Stimulated activated naive CD4-positive, alpha-beta T cell (primary cell): ENCODE measurements at places on chromosomes 3 and 15.

- no peak for DNase-seq
These were observed 126.2 kb downstream of the TPRG1 start for GRCh38 chr3:189297932-189298331.

- DNase-seq: no peak
These were observed 13.3 kb downstream of the STAC start for GRCh38 chr3:36393563-36393962.

DNA sequence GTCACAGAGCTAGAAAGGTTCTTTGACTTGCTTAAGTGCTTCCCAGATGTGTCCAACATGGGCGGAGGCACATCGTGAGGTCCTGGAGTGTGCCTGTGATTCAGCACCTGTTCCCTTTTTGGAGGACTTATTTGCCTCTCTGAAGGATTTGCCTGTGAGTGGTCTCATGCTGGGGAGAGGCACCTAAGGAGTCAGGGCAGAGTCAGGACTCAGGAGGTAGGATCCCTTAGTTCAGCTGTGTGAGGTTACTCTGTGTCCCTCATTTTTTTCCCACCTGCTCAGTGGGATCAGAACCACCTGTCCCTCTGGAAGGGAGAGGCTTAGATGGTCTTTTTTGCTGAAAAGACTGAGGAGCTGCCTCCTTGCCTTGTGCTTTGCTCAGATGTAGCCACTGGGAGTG is 3.0 kb downstream of the ZNF589 start:
- DNase-seq: no peak

- DNase-seq: no peak
These were observed 68.5 kb downstream of the TMCO5A start for GRCh38 chr15:38002883-38003477.

DNA sequence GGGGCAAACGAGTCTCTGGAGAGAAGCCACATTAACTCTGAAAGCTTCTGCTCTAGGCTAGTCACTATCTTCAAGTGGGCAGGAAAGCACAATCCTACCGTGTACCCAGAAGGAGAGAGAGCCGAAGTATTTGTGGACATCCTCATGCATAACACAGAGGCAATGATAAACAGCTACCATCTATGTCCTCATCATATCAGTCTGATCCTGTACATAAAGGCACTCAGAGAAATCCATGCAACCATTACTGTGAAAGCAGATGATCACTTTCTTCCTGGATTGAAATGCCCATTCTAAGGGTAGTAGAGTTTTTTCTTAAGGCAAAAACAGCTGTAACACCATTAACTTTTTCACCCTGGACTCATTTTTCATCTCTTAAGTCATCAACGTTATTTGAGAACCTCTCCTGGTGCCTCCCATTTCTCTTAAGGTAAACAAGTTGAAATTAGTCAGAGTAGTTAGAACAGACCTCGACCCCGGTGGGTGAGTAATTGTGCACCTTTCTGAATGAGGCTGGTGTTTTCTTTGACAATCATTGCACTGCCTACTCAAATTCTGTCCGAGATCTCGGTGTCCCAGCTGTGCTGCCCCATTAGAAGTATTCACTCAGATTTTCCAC is 327.4 kb downstream of the SHQ1 start:
- DNase-seq: no peak

- DNase-seq: no peak
These were observed 15.7 kb downstream of the PLEKHO2 start for GRCh38 chr15:64857421-64857820.

DNA sequence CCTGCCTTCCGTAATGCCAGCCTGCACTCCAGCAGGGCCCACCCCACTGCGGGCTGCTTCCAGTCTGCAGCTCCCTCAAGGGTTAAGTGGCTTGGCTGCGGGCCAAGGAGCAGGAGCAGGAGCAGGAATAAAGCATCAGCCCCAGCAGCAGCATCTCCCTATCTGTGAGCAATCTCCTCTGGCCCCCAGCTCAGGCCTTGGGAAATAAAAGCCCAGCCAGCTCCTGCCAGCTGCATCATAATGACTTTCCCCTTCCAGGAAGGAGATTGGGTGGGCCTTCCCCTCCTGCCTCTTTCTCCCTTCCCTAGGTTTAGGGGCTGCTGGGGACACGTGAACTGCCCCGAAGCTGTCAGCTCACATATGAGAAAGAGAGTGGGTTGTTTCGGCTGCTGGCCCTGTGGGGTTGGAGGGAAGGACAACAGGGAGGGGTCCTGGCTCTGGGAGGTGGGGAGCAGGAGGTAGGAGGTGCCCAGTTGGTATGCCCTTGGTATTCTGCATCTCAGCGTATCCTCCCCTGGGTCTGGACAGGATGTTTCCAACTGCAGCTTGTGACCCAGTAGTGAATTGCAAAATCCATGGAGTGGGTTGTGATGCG is 34.6 kb upstream of the FGD5 start:
- no peak for DNase-seq

GRCh38 chr15:101044625-101045235 is 125.6 kb downstream of the LRRK1 start:
- DNase-seq: no peak

- DNase-seq: no peak
These were observed 216.5 kb downstream of the SNRPN start for GRCh38 chr15:25171111-25171811.

DNA sequence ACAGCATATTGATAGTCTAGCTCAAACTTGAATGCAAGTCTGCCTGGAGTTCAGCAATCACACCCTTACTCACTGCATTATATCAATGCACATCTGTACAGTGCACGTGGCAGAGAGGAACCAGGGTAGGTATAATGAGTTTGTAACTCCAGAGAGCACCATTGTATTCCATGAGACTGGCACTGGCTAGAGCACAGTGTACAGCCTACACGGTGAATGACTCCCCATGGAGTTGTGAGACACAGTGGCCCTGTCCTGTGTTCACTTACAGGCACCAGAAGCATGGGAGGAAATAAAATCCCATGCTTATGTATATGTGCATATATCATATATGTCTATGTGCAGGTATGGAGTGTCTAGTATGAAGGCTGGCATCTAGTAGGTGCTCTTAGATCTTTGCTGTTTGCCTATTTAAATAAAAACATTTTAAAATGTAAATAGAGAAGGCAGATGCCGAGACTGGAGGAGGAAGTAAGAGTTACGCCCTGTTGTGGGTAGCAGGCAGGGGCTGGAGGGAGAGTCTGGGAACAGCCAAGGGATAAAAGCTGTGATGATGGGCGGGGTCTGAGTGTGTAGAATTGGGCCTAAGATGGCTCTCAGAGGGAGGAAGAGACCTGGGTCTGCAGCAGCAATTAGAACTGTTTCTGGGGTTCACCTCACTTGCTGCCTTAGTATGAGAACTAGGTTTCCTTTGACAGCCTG is 360.7 kb upstream of the ICE2 start:
- no peak for DNase-seq

DNA sequence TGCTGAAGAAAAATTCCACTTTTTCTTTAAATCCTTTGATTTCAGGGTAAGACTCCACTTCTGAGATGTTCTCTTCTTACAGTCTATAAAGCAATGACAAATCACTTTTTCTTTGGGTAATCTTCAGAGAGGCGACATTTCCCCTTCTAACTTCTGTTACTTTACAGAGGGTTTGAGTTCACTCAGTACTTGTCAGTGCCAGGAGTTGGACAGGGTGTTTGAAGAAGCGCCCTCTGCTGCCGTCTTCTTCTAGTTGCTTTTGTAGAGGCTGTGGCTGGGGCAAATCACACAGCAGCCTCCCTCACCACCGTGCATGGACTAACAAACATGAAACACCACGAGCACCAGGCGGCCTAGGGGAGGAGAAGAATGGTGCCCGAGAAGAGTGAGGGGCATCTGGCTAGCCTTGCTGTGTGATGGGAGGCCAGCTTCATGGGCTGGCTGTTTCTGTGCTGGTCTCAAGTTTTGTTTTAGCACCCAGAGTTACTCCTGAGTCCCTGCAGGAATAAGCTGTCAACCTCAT is at the start of gene CD80:
TSS of gene CD80 (minus strand) at position 174 of the 523 bp plus-strand sequence. CDS start 1,886 bp downstream, outside the sequence.
- DNase-seq: peak; percentile 5

- no peak for DNase-seq
These were observed 3.1 kb downstream of the CIB1 start for GRCh38 chr15:90230610-90231009.

GRCh38 chr3:138371070-138371965 is 22.9 kb downstream of the MRAS start:
- DNase-seq: no peak

GRCh38 chr3:88416436-88416835 is 266.7 kb downstream of the C3orf38 start:
- no peak for DNase-seq

GRCh38 chr3:58009026-58009748 is 965 bp downstream of the FLNB start:
- peak; percentile 37 for DNase-seq
